NCI-H2171 treated with DMSO at 0.1 percent for 48 hours (cell line): ENCODE measurements at places on chromosomes 6 and 20.

DNA sequence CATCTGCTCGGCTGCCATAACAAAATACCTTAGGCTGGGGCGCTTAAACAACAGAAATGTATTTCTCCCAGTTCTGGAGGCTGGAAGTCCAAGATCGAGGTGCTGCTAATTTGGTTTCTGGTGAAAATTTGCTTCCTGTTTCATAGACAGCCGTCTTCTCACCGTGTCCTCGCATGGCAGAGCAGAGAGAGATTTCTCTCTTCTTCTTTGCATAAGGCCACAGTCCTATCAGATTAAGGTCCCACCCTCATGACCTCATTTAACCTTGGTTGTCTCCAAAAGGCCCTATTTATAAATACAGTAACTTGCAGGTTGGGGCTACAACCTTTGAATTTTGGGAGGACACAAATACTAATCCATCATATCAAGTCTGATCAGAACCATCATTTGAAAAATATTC, 544.3 kb downstream of the KIF16B start:
- no peak for DNase-seq

- peak; percentile 57 for DNase-seq
These were observed 178.2 kb downstream of the SYNE1 start for GRCh38 chr6:152458648-152459644.

DNA sequence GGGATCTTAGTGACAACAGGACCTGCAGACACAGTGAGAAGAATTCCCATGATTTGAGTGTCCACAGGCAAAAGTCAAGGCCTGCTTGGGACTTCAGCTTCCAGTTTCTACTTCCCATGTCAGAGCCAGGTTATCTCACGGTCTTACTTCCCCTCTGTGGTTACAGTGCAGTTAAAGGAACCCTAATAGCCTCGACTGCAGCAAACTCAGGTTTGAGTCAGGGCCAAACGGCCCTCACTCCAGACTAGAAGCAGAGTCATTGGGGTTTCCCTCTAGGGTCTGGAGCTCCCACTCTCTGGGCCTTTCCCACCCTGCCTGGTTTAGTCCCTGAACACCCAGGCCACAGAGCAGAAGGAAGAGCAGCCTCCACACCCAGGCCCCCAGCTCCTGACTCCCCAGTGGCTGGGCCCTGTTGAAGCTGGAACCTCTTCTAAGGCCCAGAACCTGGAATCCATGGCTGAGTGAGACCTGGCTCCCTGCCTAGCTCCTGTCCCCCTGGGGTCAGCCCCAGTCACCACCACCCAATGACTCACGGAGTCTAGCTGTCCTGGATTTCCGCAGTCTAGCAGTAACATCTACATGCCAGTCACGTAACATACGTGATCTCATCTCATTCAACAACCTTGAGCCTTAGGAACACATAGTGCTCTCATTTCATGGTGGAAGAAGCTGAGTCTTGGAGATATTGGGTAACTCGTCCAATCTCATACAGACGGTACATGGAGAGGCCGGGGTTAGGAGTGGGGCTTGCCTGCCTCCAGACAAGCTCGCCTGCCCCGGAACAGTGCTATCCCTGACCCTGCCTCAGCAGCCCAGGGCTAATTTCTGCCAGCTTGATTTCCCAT, 9.2 kb upstream of the GHRH start:
- DNase-seq: no peak

DNA sequence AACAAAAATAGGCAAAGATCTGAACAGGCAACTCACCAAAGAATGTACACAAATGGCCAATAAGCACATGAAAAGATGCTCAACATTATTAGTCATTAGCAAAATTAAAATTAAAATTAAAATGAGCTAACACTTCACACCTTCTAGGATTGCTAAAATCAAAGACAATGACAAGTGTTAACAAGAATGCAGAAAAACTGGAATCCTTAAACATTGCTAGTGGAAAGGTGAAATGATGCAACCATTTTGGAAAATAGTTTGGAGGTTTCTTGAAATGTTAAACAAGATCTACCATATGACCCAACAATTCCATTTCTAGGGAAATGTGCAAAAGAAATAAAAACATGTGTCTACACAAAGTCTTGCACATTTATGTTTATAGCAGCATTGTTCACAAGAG, 75.5 kb upstream of the DST start:
- no peak for DNase-seq

DNA sequence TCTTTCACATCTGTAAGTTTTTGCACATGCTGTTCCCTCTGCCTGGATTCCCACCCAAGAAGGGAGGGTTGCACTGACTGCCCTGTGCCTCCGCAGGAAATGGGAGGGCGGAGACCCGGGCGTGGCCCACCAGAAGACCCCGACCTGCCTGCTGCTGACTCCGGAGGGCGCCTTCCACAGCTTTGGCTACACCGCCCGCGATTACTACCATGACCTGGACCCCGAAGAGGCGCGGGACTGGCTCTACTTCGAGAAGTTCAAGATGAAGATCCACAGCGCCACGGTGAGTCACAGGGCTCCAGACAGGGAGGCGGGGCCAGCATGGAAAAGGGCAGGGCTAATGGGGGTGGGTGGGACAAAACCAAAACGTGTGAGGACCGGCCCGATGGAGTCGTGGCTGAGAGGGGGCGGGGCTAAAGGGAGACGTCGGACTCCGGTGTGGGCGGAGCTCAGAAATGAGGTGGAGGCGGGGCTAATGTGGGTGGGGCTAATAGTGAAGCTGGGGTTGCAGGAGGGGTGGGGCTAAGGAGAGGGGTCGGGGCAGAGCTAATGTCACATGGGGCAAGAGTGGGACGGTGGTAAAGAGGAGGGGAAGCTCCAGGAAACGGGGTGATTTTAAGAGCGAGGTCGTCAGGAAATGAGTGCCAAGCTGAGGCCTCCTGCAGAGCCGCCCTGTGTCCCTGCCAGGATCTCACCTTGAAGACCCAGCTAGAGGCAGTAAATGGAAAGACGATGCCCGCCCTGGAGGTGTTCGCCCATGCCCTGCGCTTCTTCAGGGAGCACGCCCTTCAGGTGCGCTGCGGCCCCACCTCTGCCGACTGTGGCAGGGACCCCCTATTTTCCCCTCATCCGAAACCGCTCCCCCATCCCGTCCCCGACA, 12.6 kb downstream of the HSPA12B start:
- DNase-seq: peak; percentile 41

GRCh38 chr6:111427341-111428116, 55.5 kb downstream of the REV3L start:
- DNase-seq: no peak

DNA sequence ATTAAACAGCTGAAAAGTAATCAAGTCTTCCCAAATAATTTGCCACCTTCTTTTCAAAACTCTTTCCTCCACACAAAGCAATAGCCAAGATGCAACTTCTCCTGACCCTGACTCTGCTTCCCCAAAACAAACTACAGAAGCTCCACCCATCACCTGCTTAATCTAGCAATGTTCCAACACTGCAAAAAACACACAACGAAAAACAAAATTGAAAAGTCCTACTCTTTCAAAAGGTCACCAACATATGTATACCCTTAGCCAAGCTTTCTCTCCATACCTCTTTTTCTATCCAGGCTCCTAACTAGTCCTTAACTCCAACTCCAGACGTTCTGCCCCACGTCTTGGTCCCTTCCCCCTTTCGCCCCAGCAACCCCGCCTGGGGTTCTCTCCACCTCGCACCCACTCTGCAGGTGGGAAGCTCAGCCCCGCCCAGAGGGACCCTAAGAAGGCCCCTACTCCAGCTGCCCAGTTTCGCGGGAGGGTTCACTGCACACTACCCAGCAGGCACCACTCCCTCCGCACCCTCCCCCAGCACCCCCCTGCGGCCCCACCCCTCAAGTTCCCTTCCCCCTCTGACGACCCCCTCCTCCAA, 717 bp downstream of the CSNK2A1 start:
- DNase-seq: peak; percentile 50

GRCh38 chr6:143939364-143939763, 68.7 kb downstream of the PLAGL1 start:
- DNase-seq: no peak

DNA sequence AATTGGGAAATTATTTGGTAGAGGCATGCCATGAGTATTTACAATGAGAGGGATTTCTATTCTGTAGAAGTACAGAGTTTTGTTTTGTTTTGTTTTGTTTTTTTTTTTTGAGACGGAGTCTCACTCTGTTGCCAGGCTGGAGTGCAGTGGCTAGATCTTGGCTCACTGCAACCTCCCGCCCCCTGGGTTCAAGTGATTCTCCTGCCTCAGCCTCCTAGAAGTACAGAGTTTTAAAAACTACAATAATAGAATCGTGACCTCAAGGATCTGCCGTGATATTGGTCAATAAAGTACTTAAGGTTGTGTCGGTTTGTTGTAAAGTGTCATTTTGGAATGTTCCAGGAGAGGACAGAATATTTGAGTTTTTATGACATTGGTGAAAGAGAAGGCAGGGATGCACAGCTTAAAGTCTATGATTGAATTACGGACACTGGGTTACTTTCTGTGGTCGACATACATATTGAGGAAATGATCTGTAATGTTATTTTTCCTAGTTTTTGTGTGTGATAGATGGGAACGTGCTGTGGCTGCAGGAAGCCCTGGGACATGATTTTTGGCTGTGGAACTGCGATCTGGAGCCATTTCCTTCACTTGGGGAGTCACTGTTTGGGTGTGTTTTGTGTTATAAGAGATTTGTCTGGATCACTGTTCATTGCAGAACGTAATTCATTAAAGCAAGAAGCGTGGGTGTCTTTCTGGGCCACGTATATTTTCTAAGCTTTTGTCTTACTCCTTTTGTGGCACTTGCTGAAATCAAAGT, 59.6 kb downstream of the TIAM2 start:
- no peak for DNase-seq

GRCh38 chr20:23587631-23588030, 18.1 kb downstream of the CST9 start:
- DNase-seq: no peak

- DNase-seq: no peak
These were observed 272.2 kb upstream of the MAP3K7 start for GRCh38 chr6:90859056-90859455.

DNA sequence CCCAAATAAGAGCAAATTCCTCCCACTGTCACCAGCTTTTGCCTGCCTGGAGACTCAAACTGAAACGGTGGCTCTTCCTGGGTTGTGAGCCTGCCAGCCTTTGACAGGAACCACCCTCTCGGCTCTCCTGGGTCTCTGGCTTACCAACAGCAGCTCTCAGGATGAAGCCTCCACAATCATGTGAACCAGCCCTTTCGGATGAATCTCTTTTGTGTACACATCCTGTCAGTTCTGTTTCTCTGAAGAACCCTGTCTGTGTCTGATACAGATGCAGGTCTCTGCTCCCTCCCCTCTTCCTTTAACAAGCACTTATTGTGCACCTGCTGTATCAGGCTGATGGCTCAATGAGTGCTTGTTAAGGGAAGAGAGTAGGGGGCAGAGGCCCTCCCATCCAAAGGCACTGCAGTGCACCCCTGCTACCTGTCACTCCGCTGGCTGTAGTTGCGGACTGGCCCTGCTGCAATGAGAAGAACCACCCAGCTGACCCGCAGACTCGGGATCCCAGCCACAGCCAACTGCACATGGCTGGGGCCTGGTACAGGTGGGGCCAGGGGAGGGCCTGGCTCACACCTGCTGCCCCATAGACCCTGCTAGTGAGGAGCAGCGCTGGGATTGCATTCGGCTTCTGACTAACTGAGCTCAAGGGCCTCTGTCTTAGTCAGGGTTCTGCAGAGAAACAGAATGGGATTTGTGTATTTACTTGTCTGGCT, 120.1 kb upstream of the PMEPA1 start:
- DNase-seq: no peak

DNA sequence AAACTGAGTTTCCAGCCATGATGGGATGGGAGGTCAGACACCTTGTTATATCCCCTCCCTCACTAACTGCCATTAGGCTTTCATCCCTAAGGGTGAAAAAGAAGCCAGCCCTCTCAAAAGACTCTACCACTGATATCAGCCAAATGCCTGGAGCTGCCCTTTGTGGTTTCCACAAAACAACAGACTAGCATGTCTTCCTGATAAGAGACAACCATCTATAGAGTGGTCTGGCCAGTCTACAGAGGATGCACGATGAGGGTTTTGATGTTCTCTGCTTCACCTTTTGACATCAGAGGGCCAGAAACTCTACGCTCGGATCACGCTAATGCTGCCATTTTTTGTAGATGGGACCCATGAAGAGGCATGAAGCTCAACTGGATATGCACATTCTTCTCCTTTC, 61.7 kb upstream of the ARHGAP18 start:
- DNase-seq: no peak

- no peak for DNase-seq
These were observed 774.5 kb downstream of the EYS start for GRCh38 chr6:64932486-64932885.

DNA sequence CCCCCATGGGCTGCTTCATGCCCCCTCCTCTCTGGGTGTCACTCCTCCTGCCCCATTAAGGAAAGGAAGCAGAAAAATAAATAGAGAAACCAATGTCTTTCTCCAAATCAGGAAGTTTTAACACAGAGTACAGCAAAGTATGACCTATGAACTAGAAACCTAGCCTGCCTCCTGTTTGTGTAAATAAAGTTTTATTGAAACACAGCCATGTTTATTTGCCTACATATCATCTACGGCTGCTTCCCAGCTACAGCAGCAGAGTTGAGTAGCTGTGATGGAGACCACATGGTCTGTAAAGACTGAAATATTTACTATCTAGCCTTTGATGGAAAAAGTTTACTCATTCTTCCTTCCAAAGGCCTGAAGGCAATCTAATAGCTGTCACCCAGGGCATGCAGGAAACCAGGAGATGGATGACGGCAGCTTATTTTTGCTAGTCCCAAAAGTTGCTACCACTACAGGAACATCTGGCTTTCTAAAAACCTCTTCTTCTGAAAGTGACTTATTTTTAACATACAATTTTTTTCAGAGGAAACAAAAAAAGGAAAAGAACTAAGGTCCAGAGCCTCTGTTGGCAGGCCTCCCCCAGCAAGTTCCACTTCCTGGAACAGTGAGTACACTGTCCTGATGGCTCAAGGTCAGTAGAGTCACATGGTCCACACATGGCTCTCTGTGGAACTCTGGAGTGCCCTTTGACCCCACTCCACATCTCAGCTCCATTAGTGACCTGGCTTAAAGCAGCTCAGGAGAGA, 287.8 kb downstream of the PTPRT start:
- DNase-seq: no peak

- no peak for DNase-seq
These were observed 243.3 kb downstream of the EPHA7 start for GRCh38 chr6:93176070-93176469.

GRCh38 chr6:80976336-80976735, 776.1 kb downstream of the TENT5A start:
- no peak for DNase-seq

DNA sequence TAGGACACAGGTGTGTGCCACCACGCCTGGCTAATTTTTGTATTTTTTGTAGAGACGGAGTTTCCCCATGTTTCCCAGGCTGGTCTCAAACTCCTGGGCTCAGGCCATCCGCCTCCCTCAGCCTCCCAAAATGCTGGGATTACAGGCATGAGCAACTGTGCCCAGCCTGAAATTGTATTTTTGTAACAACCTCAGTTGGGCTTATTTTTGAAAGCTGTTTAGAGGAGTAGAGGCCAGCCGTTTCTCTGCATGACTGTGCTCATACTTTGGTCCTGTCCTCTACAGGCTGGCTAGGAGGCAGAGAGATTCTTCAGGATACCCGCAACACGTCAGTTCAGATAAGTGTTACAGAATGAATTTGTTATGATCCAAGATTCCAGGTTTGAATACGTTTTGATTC, 22.1 kb downstream of the CAGE1 start:
- no peak for DNase-seq
